ENCODE measurements at places on chromosomes 4 and X.

GRCh38 chr4:82430964-82431745 is 765 bp downstream of the ENOPH1 start:
- DNase-seq, result peak; percentile 39

GRCh38 chrX:20802036-20802435 is 535.3 kb upstream of the RPS6KA3 start:
- DNase-seq, result no peak

DNA sequence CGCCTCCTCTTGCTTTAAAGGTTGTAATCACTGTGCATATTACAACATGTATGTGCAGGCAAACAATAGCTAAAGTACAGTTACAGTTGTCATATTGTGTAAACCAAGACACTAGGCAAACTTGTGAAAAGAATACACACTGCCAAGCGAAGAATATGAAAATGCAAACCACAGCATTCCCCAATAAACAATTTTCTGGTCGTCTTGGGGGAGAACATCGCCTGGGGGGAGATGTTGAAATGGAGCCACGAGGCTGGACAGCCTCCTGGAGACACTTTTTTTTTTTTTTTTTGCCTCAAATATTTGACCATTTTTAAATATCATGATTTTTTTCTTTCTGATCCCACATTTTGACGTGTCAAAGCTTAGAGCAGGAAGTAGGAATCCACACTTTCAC is 51.7 kb upstream of the PDLIM3 start:
- DNase-seq, result no peak

DNA sequence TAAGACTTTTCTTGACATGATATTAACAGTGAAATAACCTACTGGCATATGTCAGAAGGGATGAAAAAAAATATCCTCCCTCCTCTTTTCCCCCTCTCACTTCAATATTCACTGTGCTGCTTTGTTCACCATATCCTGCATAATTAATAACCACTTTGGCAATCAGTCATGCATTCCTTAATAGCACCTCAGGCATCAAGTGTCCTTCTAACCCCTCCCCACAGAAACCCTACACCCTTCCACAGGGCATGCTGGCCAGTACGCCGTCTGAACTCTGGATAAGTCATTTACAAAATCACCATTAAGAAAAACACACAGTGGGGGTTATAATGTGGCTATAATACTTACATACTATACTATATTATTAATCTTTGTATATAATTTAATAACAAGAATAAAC is 165.9 kb downstream of the PDGFC start:
- no peak for DNase-seq

DNA sequence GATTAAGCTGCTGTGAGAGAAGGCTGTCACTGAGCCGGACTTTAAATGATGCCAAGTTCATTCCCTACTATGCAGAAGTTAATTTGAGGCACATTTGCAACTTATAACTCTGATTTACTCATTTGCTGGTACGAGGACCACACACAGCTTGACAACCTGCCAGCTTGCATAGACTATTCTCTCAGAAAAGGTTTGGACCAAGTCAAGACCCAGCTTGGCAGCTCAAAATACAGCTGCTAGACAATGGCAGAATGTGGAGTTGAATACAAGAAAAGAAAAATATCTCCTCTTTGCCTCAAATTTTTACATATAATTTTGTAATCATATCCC is 338.9 kb downstream of the DHX15 start:
- DNase-seq, result no peak

GRCh38 chrX:20514358-20514757 is 247.6 kb upstream of the RPS6KA3 start:
- no peak for DNase-seq

GRCh38 chr4:133775881-133776280 is 425.7 kb downstream of the PABPC4L start:
- DNase-seq, result no peak

DNA sequence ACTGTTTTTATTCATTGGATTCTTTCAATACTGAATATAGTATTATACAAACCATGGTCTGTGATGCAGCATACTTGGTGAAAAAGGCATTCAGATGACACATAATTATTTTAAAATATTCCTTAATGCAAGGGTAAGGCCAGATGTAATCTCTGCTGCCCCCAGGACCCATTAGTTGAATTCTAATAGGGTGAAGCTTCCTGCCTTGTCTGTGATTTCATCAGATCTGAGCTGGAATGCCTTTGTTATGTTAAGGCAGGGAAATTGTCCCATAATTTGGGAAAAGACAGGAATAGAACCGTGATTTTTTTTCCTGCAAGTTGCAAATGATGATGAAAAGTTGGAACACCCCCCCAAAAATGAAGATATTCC is 26.1 kb downstream of the ZRSR2 start:
- no peak for DNase-seq

- DNase-seq, result no peak
Measured at GRCh38 chr4:23822181-23822580, 67.7 kb downstream of the PPARGC1A start.

Data from stimulated activated naive CD8-positive, alpha-beta T cell treated with anti-CD3 and anti-CD28 coated beads, Interleukin-15, Interleukin-2, amounts not matched to agents 100 U/mL and 50 U/mL, for 24 hours (primary cell).